Right forelimb (tissue), 1 donor: ENCODE measurements at places on chromosomes 5 and 9.

DNA sequence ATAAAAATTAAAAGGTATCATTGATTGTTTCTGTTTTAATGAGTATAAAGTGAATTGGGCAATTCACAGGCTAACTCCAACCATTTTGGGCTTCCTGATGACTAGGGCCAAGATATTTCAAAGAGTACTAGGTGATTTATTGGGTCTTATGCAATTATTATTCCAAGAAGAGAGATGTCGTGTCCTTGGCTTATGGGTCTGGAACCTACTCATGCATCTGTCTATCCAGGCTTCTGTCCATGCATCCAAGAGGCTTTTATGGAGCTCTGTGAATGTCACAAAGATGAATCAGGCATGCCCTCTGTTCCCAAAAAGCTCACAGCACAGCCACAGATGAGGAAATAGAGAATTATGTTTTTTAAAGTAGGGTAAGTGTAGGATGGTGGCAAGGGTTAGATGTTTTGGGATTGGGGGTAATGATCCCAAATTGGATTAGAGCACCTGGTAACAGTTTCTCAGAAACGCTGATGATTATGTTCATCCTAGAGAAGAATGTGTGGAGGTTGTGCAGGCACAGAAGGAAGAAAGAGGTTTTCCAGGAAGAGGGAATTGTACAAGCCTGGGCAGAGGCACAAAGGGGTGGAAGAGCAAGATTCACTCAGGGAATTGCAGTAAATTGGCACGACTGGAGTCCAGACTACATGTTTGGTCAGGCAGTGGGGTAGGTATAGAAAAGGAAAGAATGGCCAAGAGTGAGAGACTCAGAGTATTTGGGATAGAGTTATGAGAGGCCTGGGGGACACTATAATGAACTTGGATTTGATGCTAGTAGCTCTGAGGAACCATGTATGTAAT, 83.0 kb upstream of the TNC start:
- DNase-seq, result no peak

DNA sequence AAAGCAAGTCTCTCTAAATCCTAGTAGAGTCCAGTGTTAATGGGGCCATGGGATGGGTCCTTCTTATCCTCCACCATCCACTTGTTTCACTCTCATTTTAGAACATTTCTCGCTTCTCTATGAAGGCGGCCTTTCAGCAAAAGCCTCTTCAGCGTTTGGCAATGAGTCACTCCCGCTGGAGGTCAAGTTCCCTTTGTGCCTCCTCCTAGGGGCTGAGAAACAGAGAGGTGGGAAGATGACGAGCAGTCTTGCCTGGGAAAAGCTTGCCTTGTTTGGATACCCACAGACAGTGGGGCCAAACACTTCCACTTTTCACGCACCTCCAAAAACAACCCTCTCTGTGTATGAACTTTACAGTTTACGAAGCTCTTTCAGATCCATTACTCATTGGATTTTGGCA, 168.8 kb downstream of the GABBR2 start:
- DNase-seq, result no peak

GRCh38 chr5:135745897-135746500, 88.5 kb upstream of the SLC25A48 start:
- no peak for DNase-seq

GRCh38 chr5:1818784-1819183, 17.6 kb downstream of the NDUFS6 start:
- no peak for DNase-seq

- DNase-seq, result no peak
These were observed 70.7 kb downstream of the LNPEP start for GRCh38 chr5:97006454-97007060.

GRCh38 chr5:68181039-68181599, 34.4 kb upstream of the PIK3R1 start:
- no peak for DNase-seq

- DNase-seq, result no peak
These were observed 1651.5 kb downstream of the EFNA5 start for GRCh38 chr5:106019261-106019660.

DNA sequence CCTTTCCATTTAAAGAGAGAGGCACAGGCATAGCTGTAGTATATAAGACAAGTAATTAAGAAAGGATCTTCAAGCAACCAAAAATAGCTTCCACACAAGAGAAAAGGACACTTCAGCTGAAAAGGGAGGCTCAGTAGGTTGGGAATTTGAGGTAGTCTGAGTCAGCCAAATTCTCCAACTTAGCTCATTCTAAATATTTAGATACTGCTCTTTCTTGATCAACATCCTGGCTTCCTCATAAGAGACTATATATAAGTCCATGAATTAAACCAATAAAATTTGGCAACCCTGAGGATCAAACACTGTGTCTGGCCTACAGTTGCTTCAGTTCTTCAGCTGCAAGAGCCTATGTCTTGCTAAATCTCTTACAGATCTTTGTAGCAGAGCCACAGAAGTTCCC, 17.8 kb downstream of the HINT1 start:
- no peak for DNase-seq

DNA sequence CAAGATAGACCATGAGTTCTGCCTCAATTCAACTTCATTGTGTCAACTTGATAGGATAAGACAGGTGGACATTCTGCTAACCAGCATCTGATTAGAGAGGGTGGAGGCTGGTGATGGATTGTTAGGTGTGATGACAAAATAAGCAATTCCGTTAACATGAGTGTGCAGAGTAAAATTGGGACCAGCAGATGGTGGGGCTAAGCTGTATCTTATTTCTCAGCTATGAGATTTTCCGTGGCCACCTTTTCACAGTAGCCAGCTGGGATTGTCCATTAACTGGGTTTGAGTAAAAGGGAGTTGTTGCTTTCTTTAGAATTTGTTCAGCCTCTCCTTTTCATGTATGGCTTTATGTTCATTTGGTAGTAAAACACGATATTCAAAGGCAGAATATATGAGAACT, 28.8 kb upstream of the TAL2 start:
- DNase-seq, result peak; percentile 47

DNA sequence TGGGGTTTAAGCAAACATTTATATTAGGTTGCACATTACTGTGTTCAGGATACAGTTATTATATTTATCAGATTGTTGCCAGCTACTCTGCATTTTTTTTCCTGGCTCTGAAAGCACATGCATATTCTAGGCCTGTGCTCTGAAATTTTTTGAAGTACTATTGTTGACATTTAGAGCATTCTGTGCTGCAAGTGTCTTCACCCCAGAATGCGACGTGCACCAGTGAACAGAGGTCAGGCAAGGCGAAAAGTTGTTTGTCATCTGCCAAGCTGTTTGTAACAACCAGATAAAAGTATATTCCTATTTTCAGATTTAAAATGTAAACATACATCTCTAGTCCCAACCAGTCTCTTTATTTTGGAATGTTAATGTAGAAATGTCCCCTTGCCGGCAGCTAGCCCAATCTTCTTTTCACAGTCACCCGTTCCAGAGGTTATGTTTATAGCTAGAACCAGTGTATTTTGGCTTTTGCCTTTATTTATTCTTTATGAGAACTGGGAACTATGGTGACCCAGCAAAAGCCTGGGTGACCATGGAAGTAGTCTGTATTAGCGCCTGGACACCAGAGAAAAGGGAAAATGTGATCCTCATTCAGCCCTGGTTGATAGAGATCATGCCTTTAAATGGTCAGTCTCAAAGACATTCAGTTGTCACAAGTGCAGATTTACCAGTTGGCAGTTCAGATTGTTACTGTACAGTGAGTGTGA, 84.6 kb downstream of the NDUFAF2 start:
- no peak for DNase-seq

DNA sequence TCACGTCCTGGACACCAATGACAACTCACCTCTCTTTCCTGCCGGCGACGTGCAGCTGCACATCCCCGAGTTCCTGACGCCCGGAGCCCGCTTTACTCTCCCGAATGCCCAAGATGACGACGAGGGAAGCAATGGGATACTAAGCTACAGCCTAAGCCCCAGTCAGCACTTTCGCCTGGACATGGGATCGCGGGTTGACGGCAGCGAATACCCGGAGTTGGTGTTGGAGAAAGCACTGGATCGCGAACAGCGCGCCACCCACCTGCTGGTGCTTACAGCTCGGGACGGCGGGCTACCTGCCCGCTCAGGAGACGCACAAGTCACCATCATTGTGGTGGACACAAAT, 1.1 kb downstream of the PCDHAC1 start:
- DNase-seq, result no peak

GRCh38 chr5:169641253-169641652, 4.2 kb downstream of the DOCK2 start:
- peak; percentile 56 for DNase-seq

DNA sequence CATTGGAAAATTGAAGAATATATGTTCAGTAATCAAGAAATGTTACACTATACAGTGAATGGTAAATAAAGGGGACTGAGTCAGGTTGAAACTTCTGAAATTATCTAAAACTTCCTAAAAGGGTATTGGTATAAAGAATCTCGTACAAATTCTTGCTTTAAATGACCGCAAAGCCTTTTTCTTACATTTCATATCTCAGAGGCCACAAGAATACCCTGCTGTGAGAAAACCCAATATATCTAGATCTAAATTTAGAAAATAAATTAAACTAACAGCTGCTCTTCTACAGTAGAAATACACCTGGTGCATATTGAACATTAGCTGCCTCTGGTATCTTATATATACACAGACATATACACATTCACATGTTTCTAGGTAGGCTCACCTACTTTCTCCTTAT, 221.7 kb downstream of the PCSK5 start:
- DNase-seq, result no peak

GRCh38 chr5:160169326-160169725, 50.1 kb upstream of the PWWP2A start:
- no peak for DNase-seq

GRCh38 chr9:116166713-116167112, 13.1 kb downstream of the PAPPA start:
- no peak for DNase-seq

DNA sequence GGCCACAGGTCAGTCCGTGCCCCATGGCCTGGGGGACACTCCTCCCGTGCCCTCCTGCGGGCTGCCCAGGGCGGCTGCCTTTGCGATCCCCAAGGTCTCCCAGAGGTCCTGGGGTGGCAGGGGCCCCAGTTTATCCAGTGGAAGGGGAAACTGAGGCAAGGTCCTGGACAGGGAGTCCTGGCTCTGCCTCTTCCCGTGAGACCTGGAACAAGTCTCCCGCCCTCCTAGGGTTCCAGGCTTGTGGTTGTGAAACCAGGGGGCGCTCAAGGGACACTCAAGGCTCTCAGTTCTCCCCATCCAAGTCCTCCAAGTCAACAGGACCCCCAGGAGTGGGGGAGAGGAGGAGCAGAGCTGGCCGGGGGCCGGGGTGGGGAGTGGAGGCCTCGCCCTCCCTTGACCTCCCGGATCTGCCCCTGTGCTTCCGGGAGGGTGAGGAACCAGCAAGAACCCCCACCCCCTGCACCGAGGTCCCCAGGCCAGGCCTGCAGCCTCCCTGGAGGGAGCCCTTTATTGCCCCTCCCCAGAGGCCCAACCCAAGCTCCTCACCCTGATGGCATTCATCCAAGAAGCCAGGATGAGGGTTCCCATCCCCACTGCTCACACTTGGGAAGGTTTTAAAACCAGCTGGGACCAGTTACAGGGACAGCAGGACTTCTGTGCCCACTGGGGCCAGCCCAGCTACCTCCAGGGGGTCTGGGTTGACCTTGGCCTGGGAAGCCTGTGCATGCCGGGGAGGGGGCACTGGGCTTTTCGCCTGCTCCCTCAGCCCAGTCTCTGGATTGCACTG, 24.7 kb upstream of the TMEM250 start:
- no peak for DNase-seq

- DNase-seq, result no peak
These were observed 22.4 kb downstream of the SPINK5 start for GRCh38 chr5:148085977-148086705.

GRCh38 chr5:58922461-58923171, 339.7 kb downstream of the RAB3C start:
- peak; percentile 82 for DNase-seq

- DNase-seq, result no peak
These were observed 1020.4 kb downstream of the CDH18 start for GRCh38 chr5:18967637-18968036.

DNA sequence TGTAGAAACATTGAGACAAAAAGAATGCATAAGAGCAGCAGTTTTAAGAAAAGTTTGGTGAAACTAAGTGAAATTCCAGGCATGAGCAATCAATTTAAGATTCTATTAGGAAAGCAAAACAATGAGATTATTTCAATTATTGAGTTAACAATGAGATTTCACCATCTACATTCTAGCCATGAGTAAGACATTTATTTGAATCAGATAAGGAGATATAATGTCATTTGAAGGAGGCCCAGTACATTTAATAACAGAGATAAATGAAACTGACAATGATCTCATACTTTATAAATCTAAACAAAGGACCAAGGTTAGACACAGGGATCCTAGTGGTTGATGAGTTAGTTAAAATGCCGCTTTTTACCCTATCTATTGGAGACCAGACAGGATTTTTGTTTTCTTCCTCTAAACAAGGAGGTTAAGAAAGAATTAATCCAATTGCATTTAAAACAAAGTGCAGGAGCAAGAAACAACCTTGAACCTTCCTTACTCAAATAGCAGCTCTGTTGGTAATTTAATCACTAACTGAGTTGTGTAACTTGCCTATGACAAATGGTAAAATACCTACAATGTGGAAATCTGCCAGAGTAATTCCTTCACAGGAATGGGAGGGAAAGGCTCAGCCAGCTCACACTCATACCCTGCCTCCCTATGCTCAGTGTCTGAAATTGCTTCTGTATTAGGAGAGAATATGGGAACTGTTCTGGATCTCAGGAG, 103.5 kb upstream of the NR3C1 start:
- no peak for DNase-seq

GRCh38 chr9:127087411-127087810, 35.0 kb downstream of the ANGPTL2 start:
- no peak for DNase-seq

DNA sequence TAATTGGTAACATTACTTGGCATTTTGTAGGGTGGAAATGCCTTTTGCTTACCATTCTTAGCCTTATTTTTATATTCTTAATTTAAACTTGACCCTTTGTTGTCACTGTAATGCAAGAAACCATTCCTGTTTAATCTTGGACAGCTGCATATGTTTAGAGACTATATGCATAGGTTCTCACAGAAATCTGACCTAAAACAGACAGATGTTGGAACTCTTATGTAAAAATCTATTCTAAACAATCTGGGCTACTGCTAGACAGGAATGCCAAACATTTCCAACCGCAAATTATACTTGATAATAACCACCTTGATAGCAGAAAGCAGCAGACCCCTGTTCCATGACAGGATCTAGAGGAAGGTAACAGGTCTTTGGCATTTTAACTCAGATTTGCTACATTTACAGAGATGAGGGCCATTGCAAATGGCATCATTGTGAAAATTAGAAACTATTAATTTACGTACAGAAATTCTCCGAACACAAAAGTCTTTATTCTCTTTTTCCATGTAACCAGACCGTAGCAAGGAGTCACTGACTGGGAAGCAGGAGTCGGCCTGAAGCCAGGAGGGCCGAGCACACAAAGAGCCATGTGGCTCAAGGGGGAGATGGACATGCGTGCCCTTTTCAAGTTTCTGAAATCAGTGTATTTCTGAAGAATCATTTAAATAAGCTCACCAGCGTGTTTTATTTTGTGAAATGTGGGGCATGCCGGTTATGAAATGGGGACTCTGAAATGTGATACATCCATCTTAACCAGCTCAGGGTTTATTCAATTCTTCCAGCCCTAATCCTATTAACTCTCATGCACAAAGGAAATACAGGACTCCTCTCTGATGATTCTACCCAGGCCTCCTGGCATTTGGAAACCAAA, 139.3 kb downstream of the AOPEP start:
- peak; percentile 57 for DNase-seq
